GM23338 (cell line): ENCODE measurements at places on chromosomes 4 and X.

GRCh38 chr4:338759-339097 is 1.1 kb downstream of the ZNF141 start:
- peak; percentile 25 for DNase-seq
- no peak overlapping the region for H3K27ac ChIP-seq
- H3K4me3 ChIP-seq: peak overlapping the region; percentile 96
- H3K27me3 ChIP-seq: peaks cover 26% of the 10 kb centered on the region

DNA sequence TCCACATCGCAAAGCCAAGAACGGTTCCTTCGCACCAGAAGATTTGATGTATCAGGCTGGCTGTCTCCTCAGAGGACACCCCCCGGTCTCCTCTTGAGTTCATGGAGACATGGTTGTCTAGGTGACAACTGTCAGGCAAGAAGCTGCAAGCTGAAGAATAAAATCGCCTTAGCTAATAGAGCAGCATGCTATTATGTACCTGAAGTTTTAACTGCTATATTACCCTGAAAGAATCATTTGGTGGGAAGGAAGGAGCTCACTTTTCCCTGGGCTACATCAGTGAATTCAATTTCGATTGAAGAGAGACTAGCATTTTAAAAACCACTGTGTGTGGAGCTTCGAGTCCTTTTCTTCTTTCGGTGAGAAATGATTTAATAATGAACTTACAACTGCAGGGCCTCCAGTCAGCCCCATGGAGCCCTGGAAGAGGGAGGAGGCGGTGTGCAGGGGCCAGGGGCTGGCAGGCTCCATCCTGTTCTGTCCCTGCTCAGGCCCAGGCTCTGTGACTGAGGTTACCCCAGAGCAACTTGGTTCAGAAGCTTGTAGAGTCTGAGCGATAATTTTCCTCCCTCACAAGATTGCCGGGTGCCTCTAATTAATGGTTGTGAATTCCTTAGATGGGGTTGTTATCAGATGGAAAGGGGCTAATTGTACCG is 191.3 kb downstream of the MID1IP1 start:
- no peak for DNase-seq
- no peak overlapping the region for H3K27ac ChIP-seq

DNA sequence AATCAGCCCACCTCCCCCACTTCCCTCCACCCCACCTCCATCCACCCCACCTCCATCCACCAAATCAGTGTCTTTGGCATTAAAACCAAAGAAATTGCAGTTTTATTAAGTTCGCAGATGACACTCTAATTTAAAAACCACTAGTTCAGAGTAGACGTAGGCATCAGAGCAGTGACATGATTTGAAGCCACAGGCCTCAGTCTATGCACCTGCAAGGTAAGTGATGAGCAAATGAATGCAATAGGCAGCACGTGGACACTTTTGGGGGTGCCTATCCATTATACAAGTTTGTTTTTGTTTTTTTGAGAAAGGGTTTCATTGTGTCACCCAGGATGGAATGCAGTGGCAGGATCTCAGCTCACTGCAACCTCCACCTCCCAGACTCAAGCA is 88.0 kb upstream of the TRIM2 start:
- H3K36me3 ChIP-seq: no peaks in the 10 kb centered on the region
- no peak overlapping the region for H3K27ac ChIP-seq
- H3K27me3 ChIP-seq: no peaks in the 10 kb centered on the region
- no peak for DNase-seq
- H3K4me1 ChIP-seq: no peaks in the 10 kb centered on the region

DNA sequence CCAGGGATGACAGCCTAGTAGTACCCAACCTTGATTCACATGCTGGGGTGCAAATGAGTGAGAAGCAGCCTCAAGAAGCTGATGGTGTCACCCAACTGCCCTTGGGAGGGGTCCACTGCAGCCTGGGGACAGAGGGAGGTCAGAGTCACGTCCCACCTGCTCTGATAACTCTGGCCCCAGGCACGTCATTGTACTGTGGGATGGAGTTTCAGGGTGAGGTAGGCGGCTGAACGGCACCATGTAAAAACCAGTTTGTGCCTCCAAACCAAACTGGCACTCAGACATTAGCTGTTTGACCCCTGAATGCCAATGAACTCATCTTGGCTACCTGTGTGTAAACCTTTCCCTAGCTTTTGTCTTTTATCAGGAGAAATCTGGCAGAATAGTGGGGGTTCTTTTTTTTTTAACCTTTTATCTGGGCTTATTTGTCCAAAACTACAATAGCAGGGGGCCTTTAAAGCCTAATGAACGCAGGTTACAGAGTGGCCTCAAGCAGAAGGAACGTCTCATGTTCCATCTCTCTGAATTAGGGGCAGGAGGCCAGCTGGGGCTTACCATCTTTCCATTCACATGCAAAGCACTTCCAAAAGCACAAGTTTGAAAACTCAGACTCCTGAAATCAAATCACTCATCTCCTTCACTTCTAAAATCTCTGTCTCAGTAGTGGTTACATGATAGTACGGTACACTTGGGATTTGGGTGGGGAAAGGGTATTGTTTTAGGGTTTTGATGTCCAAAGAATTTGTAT is 89.4 kb downstream of the IRF2 start:
- no peaks in the 10 kb centered on the region for H3K27me3 ChIP-seq
- peak; percentile 17 for DNase-seq
- H3K36me3 ChIP-seq: no peaks in the 10 kb centered on the region; the same call in 1 of the 2 replicates
- H3K4me1 ChIP-seq: peaks cover 68% of the 10 kb centered on the region
- H3K4me3 ChIP-seq: no peak overlapping the region

DNA sequence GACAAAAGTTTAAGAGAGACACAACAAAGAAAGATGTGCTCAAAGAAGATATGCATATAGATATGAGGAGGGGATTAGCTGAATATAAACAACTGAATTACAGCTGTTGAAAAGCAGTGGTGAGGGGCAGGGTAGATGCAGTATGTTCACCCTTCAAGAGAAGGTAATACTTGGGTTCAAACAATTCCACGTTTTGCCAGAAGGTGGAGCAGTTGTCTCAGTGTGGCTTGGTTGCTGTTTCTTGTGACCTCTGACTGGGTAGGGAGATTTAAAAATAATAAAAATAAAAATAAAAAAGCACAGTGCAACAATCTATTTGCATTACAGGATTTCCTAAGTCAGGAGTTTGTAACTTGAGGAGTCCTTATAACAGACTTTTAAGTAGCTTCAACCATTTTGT is 23.3 kb downstream of the PHOX2B start:
- H3K27ac ChIP-seq: no peak overlapping the region
- DNase-seq: peak; percentile 47
- H3K4me1 ChIP-seq: no peaks in the 10 kb centered on the region
- peaks cover 18% of the 10 kb centered on the region for H3K27me3 ChIP-seq

GRCh38 chrX:21960569-21961541 is 20.3 kb downstream of the SMS start:
- no peak overlapping the region for H3K4me3 ChIP-seq
- no peaks in the 10 kb centered on the region for H3K36me3 ChIP-seq
- no peaks in the 10 kb centered on the region for H3K27me3 ChIP-seq
- H3K27ac ChIP-seq: 0 out of 2 replicates have a peak overlapping the region, but pooled peaks have one; percentile 45
